ENCODE measurements at places on chromosomes 7 and 10.

DNA sequence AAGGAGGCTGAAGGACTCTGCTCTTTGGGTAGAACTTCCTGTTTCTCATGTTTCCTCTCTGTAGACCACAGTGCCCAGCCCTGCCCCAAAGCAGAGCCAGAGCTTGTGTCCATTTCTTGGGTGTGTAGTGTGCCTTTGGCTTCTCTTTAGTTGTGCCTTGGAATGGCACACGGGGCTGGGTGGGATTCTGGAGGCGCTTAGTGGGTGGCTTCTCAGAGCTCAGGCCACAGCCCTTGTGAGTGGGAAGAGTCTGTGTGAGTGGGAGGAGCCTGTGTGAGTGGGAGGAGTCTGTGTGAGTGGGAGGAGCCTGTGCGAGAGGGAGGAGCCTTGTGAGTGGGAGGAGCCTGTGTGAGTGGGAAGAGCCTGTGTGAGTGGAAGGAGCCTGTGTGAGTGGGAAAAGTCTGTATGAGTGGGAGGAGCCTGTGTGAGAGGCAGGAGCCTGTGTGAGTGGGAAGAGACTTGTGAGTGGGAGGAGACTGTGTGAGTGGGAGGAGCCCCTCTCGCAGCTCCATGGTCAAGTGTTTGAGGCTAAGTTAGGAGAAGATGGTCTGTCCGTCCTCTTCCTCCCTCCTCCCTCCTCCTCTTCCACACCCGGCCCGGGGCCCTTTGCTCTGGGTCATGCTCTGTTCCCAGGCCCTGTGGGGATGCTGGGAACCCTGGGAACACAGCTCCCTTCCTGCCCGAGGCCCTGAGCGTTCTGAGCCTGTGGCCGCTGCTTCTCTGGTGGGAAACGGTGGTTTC is 153.0 kb downstream of the GRK5 start:
- DNase-seq, result peak; percentile 18

DNA sequence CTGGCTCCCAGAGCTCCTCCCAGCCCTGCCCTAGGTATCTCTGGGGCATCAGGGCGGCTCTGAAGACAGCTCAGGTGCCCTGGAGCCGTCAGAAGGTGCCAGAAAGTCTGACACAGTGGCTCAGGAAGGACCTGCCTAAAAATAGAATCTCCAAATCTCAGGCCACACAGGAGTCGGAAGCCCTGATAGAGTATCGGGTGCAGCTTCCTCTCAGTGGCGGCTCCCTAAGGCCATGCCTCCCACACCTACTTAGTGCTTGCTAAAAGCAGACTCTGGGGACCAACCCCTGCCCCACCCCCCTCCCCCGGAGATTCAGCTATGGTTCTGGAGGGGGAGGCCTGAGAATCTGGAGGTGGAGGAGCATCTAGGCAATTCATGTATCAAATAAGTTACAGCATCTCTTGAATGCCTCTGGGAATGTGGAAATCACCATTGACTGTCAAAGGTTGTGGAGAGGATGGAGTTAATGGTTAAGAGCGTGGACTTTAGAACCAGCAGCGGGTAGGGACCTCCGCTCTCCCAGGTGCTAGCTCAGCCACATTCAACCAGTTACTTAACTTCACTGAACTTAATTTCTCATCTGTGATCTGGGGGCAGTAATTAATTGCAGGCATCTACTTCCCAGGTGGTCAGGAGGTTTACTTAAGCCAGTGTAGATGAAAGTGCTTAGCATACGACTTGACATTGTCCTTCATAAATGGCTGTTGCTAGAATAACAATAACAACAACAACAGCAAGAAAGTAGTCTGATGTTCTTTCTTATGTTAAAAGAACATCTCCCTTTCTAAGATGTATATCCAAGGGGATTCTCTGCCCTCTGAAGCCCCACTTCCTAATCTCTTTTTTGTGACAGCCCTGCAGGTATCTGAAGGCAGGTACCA is 38.6 kb upstream of the MXI1 start:
- peak; percentile 28 for DNase-seq

GRCh38 chr7:159141167-159141566 is 3.5 kb downstream of the VIPR2 start:
- peak; percentile 6 for DNase-seq

DNA sequence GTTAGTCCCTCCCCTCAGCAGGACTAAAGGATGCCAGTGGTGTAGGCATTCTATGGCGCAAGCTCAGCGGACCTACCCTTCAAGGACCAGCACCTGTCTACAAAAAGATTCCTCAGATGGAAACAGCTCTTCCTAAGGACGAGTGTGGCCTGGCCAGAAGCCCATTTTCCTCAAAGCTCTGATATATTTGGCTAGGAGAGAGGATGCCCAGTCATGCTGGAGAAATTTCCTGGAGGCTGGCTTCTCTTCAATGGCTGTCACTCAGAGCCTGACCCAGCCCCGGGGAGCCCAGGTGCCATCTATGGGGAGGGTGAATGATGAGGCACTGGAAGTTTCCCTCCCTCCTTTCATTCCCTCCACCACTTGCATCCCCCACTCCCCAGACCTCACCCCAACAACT is 111.5 kb downstream of the PLXNA4 start:
- DNase-seq, result no peak

DNA sequence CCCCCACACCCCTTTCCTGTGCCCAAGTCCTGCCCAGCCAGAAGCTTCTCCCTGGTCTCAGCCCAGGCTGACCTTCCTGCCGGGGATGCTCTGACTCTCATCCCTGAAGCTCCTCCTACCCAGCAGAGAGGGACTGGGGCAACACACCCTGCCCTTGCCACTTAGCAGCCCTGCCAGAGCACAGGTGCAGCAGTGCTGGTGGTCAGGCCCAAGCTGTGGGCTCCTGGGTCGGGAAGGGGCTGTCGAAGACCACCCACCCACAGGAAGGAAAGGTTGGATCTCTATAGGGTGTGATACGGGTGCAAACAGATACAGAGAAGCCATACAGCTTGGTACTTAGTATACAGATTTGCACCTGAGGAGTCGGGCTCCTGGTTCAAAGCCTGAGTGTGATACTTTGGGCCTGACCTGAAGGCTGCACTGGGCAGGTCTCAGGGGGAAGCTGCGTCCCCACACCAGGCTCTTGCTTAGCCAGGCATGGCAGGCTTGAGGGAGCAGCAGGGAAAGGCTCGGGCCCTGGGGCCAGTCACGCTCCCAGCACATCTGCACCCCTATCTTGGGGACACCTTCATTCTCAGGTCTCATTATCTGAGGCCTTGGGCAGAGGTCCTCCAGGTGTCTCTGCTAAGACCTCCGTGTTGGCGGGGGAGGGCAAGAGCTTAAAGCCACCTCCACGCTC is 47.3 kb downstream of the TCERG1L start:
- no peak for DNase-seq

GRCh38 chr7:87231711-87232110 is 12.2 kb upstream of the TMEM243 start:
- no peak for DNase-seq

DNA sequence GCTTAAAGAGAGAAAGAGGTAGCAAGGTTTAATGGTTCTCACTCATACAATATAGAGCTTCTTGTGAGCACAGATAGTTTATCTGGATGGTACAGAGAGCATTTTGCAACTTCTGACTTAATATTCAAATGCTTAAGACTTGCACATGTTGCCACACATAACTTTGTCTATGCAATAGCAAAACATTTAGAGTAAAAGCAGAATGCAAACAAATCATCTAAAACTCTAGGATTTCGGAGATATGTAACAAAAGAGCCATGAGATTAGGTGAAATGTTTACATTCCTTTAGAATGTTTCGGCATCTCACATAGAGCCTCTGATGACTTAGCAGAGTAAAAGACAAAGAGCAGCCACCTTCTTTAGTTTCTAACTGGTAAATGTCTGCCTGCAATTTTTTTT is 717.1 kb upstream of the LRRN3 start:
- no peak for DNase-seq

GRCh38 chr10:43774234-43774769 is 125.6 kb upstream of the ZNF32 start:
- DNase-seq, result no peak

DNA sequence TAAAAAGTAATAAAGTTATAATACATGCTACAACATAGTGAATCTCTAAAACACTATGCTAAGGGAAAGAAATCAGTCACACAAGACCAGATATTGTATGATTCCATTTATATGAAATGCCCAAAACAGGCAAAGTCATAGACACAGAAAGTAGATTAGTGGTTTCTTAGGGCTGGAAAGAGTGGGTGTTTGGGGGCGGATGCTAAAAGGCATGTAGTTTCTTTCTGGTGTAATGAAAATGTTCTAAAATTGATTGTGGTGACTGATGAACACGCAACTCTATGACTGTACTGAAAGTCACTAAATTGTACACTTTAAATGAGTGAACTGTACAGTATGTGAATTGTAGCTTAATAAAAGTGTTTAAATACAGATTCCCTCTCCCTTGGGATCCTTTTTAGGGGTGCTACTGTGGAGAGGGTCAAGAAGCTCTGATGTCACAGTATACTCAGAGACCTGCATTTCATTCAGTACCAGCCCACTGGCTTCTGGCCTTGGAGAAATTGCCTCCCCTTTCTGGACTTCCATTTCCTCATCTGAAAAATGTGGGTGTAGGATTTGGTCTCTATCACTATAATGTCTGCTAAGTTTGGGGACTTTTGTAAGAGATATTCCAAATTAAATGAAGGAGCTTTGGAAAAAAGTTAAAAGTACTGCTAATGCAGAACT is 46.4 kb downstream of the AOAH start:
- DNase-seq, result no peak

DNA sequence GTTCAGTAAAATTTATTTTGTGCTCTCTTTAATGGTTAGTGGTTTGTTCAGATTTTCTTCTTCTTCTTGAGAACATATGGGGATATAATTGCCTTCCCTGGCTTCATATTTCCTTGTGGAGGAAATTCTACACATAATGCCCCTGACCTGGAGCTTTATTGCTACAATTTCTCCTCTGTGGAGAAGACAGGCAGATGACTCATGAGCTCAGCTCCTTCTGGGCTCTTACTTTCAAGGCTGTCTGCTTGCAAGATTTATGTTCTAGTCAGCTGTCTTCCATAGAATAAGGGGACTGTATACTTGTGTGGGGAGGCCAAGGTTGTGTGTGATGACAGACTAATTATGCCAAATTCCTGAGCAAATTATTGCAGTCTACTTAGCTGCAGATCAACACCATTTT is 1.6 kb downstream of the LRRD1 start:
- no peak for DNase-seq

- no peak for DNase-seq
Observed at GRCh38 chr10:112366992-112367391, 6.9 kb upstream of the ACSL5 start.

DNA sequence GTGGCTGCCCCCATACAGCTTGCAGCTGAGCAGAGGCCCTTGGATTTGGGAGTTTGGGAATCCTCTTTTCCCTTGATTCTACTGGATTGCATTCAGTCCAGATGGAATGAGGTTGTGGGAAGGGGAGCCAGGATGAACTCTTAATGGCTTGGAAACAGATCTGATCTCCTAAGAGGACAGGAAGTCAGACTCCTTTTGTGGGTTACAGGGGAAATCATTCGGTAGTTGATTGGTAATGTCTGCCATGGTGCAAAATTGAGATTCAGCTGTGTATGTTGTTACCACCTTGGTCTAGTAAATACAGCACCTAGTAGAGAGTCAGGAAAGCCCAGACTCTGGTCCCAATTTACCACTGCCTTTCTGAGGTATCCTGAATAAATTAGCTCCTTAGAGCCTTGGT is 144.2 kb upstream of the TNRC18 start:
- DNase-seq, result no peak

- no peak for DNase-seq
Observed at GRCh38 chr7:42340436-42340835, 103.4 kb upstream of the GLI3 start.

DNA sequence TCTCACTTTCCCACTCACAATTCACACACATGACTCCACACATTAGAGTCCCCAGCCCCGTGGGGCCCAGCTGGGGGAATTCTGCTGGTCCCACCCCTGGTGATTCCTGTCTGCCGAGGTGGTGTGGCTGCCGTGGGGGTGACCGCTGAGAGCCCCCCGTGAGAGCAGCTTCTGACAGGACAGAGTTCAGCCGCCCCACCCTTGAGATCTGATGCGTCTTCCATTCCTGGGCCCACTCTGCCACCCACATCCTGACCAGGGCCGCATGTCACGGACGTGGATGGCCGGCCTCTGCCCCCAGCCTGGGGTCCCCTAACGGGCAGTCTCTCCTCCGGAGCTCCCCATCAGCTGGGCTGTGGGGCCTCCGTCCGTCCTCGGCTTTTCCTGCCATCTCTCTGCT is 240.1 kb upstream of the PITRM1 start:
- no peak for DNase-seq

- no peak for DNase-seq
Observed at GRCh38 chr10:48390933-48391845, 84.7 kb downstream of the MAPK8 start.

DNA sequence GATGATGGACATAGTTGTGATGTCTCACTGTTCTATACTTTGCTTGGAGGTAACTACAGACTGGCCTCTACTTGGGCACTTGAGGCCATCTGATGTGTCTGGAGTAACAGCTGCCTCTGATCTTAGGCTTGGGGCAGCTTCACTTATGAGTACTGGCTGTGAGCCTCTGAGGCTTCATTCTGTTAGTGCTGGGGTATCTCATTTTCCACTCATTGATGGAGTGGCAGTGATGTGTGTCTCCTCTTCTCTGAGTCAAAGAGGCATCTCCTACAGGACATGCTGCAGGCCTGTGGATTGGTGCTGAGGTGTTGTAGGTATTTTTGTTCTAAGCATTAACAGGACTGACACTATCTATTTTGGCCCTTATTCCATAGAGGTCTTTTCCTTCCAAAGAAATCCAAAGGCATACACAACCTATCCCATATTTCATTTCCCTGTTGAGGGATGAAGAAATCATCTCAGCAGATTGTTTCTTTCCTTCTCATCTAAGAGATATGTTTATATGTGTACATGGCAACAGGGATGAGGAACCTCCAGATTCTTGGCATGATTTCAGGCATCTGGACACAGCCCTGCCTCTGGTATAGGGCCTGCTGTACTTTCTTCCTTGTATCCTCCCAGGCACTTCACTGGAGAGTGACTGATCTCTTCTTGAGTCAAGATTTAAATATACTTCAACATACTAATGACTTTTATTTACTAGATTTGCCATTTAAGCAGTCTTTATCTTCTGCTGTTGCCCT is 65.7 kb upstream of the NOBOX start:
- DNase-seq, result no peak

- DNase-seq, result no peak
Observed at GRCh38 chr7:157013101-157013500, 2.6 kb upstream of the MNX1 start.

GRCh38 chr7:46707973-46708372 is 786.9 kb upstream of the IGFBP3 start:
- no peak for DNase-seq

- DNase-seq, result no peak
Observed at GRCh38 chr7:39394105-39394680, 172.0 kb upstream of the YAE1 start.
